ENCODE measurements at places on chromosomes 2 and 18.

GRCh38 chr2:870426-870825 lies 80.2 kb upstream of the SNTG2 start:
- DNase-seq = no peak

GRCh38 chr2:191333911-191334357 lies 88.7 kb downstream of the MYO1B start:
- DNase-seq = no peak

GRCh38 chr18:61738488-61738887 lies 154.3 kb downstream of the RNF152 start:
- DNase-seq = no peak

- no peak for DNase-seq
Measured at GRCh38 chr2:134208825-134209224, 45.0 kb upstream of the MGAT5 start.

- no peak for DNase-seq
Measured at GRCh38 chr2:106160786-106161261, 33.3 kb downstream of the UXS1 start.

- no peak for DNase-seq
Measured at GRCh38 chr2:200442471-200442870, 67.4 kb downstream of the KCTD18 start.

- no peak for DNase-seq
Measured at GRCh38 chr2:126637386-126637785, 18.6 kb upstream of the GYPC start.

GRCh38 chr2:223837287-223838061 lies at the start of gene AP1S3:
AP1S3 (minus strand) TSS chr2:223837582; CDS start chr2:223837450, 132 bp downstream.
- DNase-seq = no peak

- peak; percentile 72 for DNase-seq
Measured at GRCh38 chr2:11829947-11830707, 83.7 kb downstream of the LPIN1 start.

DNA sequence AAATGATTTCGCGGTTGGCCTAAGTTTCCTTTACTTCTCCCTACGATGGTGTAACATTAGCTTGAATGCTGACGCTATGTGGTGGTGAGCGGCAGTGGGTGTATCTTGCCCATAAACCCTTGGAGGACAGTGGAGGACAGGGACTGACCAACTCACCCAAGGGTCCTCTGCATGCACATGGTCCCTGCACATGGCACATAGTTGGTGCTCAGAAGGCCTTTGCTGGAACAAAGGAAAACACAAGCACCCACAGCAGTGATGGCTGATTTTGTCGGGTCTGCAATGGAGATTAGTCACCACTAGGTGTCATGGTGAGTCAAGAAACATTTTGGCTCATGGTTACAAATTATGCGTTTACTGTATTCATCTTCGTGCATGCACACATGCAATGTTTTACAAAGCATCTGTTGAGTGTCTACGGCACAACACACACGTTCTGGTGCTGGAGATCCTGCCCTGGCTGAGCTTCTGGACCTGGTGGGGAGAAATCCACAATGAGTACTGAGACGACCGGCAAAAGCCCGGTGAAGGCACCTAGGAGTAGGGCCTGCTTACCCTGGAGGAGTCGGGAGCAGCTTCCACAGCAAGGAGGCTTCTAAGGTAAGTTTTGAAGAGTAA lies 44.0 kb downstream of the PDCL3 start:
- DNase-seq = no peak

- no peak for DNase-seq
Measured at GRCh38 chr2:119691189-119691588, 12.2 kb downstream of the TMEM177 start.

DNA sequence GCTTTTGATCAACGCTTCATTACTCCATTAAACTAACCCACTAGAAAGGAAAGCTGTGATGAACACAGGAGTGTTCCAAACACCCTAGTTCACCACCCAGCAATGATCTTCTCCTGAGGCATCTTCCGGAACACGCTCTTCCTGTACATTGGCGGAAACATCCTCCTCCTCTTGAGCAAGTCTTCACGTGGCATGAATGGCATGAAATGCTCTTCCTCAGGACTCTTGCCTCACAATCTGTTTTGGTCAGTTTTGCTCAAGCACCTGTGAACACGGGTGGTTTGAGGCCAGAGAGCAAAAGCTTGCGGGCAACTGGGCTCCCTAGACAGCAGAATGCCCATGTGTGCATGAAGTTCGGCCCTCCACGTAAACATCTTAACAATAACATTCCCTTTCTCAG lies 734.2 kb upstream of the SALL3 start:
- no peak for DNase-seq

- no peak for DNase-seq
Measured at GRCh38 chr2:86352137-86352726, 14.8 kb upstream of the REEP1 start.

DNA sequence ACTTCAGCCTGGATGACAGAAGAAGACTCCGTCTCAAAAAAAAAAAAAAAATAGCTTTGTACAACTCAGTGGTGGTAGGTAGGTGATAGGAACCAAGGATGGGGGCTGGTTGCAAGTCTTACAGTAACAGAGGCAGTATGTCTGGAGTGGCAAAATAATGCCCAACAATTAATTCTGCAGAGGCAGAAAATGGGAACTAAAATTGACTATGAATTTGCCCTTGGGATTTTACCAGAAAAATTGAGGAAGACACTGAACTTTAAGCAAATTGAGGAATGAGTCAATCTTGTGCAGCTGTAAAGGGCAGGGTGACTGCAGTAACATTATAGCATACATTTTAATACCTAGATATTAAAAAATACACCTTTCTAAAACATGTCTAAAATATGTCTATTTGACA lies 292.1 kb upstream of the FBXO11 start:
- no peak for DNase-seq

GRCh38 chr2:174844295-174844708 lies 80.0 kb upstream of the CHRNA1 start:
- no peak for DNase-seq

GRCh38 chr2:181774685-181775084 lies 94.4 kb upstream of the NEUROD1 start:
- no peak for DNase-seq

Data from right renal cortex interstitium (tissue), 3 donors.